ENCODE measurements at places on chromosomes 7 and 10. TPM values are rescaled to one million over a fixed set of nuclear protein-coding genes. Genes with fewer than 3 reads are reported as not detected.
A peak's percentile ranks its signal among the peaks of the same experiment; 100 is the strongest.

DNA sequence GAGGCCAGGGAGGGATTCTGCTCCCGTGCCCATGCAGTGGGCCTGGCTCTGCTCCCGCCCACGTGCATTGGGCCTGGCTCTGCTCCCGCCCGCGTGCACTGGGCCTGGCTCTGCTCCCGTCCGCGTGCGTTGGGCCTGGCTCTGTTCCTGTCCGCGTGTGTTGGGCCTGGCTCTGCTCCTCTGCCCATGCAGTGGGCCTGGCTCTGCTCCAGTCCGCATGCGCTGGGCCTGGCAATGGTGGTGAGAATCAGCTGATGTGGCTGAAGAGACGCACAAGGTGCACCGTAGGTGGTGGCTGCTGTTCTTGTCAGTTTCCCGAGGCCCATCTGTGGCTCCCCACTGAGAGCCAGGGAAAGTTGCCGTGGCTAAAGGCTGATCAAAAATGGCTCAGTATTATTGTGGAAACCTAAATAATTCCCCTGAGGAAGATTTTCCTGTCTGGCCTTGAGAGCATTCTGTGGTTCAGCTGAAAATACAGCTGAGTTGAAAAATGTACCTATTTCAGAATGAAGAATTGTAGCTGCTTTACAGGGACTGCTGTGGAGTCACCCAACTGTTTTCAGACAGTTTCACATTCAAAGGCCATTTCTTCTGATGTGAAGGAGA lies 572.4 kb downstream of the GLRX3 start:
- DNase-seq, result no peak
- H3K27me3 ChIP-seq, result peaks cover 9% of the 10 kb centered on the region
- no peak overlapping the region for H3K27ac ChIP-seq
- no peak overlapping the region for H3K4me3 ChIP-seq
- peaks cover 21% of the 10 kb centered on the region for H3K4me1 ChIP-seq
- no peaks in the 10 kb centered on the region for H3K36me3 ChIP-seq

The HSPA12A gene
- 10.7 TPM for total RNA-seq

DNA sequence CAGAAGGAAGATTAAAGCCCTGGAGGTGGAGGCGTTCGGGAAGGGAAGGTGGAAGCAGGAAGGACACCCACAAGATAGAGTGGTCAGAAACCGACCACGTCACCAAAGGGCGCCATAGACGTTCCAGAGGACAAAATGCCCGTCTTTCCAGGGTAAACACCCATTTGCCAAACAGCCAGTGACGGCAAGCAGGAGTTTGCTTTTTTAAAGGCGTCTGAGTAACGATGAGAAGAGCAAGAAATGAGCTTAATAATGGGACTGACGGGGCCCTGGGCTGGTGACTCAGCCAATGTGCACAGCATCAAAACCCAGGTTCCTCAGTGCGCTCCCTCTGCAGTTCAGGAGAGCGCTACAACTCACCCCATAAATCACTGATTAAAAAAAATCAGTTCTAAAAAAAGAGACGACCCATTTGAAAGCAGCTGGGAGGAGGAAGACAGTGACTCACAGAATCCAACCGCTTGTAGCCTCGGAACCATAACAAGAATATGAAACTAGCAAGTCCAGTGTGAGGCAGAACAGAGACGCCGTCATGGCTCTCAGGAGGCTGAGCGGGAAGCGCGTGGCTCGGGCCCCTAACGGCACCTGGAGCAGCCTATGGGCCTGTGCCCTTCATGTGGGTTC lies 5.9 kb downstream of the DIP2C start:
- H3K27ac ChIP-seq, result no peak overlapping the region
- DNase-seq, result no peak
- H3K27me3 ChIP-seq, result no peaks in the 10 kb centered on the region
- H3K4me3 ChIP-seq, result no peak overlapping the region

DNA sequence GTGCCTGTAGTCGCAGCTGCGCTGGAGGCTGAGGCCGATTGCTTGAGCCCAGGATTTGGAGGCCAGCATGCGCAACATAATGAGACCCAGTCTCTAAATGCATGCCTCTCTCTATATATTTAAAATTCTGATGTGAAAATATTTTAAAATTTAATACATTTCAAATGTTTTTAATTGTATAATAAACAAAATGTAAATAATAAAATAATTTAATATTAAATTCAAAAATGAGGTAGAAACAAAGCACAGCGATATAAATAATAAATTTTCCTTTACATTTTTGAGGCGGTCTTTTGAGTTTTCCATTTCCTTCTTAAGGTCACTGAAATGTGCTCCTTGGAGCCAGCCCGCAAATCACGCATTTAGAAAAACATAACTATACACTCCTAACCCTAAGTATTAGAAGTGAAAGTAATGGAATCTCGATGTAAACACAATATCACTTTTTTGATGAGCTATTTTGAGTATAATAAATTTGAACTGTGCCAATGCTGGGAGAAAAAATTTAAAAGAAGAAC lies 523 bp upstream of the CDK1 start:
- no peak for DNase-seq
- H3K4me3 ChIP-seq, result peak overlapping the region; percentile 100
- peaks cover 43% of the 10 kb centered on the region for H3K4me1 ChIP-seq
- H3K27ac ChIP-seq, result peak overlapping the region; percentile 97

- no peak overlapping the region for H3K27ac ChIP-seq
- DNase-seq, result no peak
- no peak overlapping the region for H3K4me3 ChIP-seq
- peaks cover 5% of the 10 kb centered on the region for H3K4me1 ChIP-seq
Observed at GRCh38 chr7:16891338-16891737, 9.6 kb upstream of the AGR3 start.

DNA sequence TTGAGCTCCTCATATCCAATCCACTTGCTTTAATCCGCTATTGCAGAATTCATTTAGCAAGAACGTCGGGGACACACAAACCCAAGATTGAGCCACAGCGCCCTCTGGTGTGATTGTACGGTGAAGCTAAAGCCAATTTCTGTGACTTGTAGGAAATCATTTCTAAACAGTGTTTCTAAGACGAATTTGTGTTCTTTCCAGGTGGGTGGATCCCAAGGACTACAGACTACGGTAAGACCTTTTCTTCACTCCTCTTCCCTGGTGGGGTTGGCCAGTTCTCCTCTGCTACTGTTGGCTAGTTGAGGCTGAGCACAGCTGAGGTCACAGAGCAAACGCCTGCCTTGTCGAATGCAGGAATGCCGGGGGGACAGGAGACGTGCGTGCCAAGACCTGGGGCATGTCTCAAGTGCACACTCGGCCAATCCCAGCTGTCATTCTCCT lies 5.2 kb downstream of the DMBT1 start:
- no peaks in the 10 kb centered on the region for H3K36me3 ChIP-seq
- H3K27ac ChIP-seq, result no peak overlapping the region
- DNase-seq, result peak; percentile 86
- peaks cover 68% of the 10 kb centered on the region for H3K27me3 ChIP-seq
- H3K4me1 ChIP-seq, result peaks cover 12% of the 10 kb centered on the region

- H3K27me3 ChIP-seq, result peaks cover 12% of the 10 kb centered on the region
- H3K4me1 ChIP-seq, result peaks cover 2% of the 10 kb centered on the region
- no peak overlapping the region for H3K4me3 ChIP-seq
- H3K27ac ChIP-seq, result no peak overlapping the region
Observed at GRCh38 chr7:108204281-108204796, 74.2 kb upstream of the LAMB4 start.

DNA sequence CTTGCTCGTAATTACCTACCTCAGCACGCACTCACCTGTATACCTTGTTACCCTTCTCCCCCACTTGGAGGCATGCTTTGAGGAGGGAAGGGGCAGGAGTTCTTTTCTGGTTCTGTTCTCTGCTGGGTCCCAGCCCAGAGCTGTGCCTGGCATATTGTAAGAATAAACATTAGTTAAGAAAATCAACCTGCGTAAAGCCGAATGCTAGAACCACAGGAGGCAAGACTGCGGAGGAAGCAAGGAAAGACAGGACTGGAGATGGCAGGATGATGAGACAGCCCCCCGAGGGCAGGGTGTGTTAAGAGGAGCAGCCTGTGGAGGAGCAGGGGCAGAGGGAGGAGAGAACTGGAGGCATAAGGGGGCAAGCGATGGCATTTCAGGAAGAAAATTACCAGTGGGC lies 9.5 kb downstream of the C10orf53 start:
- H3K36me3 ChIP-seq, result no peaks in the 10 kb centered on the region
- no peak for DNase-seq
- H3K27ac ChIP-seq, result no peak overlapping the region
- peaks cover 9% of the 10 kb centered on the region for H3K4me1 ChIP-seq
- peaks cover 86% of the 10 kb centered on the region for H3K27me3 ChIP-seq

The HYAL4 gene
- not detected for total RNA-seq

GRCh38 chr7:108911016-108911415 lies 341.3 kb downstream of the DNAJB9 start:
- H3K4me3 ChIP-seq, result no peak overlapping the region
- peaks cover 3% of the 10 kb centered on the region for H3K36me3 ChIP-seq
- no peaks in the 10 kb centered on the region for H3K27me3 ChIP-seq
- no peak for DNase-seq

The WNT16 gene
- 0.49 TPM for total RNA-seq

DNA sequence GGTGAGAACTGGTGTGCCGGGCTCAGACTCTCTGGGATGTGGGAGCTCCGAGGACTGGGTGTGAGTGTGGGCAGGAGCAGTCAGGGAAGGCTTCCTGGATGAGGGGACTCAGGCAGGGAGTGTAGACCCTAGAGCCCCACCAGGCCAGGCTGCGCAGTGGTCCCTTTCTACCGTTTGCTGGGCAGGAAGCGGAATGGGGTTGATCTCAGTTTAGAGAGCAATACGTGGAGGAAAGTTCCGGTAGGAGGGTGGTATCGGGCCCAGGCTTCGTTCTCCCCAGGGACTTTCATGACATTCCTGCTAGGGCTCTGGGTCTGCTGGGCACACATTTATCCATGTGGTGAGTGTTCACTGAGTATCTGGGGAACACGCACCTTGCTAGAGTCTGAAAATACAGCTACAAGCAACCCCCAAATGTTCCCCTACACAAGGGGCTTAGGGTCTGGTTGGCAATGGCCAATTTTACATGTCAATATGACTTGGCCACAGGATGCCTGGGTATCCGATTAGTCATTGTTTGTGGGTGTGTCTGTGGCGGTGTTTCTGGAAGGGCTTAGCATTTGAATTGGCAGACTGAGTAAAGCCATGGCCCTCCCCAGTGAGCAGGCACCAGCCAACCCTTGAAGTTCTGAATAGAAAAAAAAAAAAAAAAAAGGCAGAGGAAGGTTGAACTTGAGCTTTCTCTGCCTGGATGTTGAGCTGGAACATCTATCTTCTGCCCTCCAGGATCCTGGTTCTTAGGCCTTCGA lies 20.8 kb downstream of the GHRHR start:
- no peaks in the 10 kb centered on the region for H3K36me3 ChIP-seq
- H3K4me3 ChIP-seq, result peak overlapping the region; percentile 31
- no peak for DNase-seq
- H3K27me3 ChIP-seq, result peaks cover 71% of the 10 kb centered on the region
- H3K27ac ChIP-seq, result no peak overlapping the region

The ZNF365 gene
- not detected for total RNA-seq

- peaks cover 62% of the 10 kb centered on the region for H3K4me1 ChIP-seq
- DNase-seq, result no peak
- peaks cover 35% of the 10 kb centered on the region for H3K36me3 ChIP-seq
- peak overlapping the region; percentile 81 for H3K27ac ChIP-seq
Observed at GRCh38 chr7:107995184-107996071, 7.5 kb downstream of the LAMB1 start.

DNA sequence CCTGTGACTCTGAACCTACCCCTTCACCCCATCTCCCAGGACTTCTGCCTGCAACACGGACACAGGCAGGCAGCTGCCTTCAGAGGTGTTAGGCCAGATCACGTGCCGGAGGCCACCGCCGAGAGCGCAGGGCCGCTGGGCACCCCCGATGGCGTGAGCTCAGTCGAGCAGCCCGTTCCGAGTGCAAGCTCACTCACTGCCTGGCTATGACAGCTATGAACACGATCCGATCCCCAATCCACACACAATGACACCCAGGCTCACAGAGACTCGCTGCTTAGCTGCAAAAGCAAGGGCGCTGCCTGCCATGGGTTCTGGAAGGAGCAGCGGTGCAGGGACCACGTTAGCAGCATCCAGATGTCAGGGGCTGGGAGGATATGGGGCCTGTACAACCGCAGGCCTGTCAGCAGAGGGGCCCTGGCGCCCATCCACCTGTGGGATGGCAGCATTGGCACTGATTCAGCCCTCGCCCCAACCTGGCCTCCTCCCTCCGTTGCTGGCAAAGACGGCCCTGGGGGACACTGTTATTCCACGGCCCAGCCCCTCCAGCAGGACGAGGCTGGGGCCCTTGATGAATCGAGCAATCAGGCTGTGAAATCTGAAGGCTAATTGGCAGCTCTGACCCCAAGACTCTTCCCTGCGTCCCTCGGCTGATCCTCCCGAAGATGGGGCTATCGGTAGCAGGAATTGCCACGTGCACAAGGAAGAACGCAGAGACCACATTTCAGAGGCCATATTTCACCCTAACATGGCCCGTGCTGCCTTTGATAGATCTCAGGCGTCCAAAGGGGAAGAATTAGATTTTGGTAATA lies 230.1 kb downstream of the ELFN1 start:
- no peak for DNase-seq
- no peak overlapping the region for H3K27ac ChIP-seq
- H3K36me3 ChIP-seq, result peaks cover 2% of the 10 kb centered on the region
- H3K4me1 ChIP-seq, result no peaks in the 10 kb centered on the region
- H3K4me3 ChIP-seq, result no peak overlapping the region

DNA sequence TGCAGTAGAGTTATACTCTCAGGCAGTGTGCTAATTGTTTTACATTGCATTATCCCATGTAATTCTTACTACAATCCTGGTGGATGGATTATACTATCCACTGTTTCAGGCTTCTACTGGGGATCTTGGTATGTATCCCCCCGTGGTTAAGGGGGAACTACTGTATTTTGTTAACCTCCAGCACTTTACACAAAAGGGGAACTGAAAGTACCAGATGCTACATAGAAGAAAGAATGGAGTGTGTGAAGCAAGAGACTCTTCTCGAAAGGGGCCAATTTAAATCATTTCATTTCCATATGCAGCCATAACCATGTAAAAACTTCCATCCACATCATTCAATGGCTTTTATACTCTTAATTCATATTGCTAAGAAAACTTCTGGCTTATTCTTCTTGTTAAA lies 69.4 kb downstream of the C1GALT1 start:
- no peaks in the 10 kb centered on the region for H3K36me3 ChIP-seq
- H3K27ac ChIP-seq, result no peak overlapping the region
- H3K4me3 ChIP-seq, result no peak overlapping the region
- no peaks in the 10 kb centered on the region for H3K27me3 ChIP-seq

GRCh38 chr10:6240254-6240653 lies 37.5 kb downstream of the PFKFB3 start:
- H3K4me3 ChIP-seq, result no peak overlapping the region
- no peak for DNase-seq
- no peaks in the 10 kb centered on the region for H3K27me3 ChIP-seq
- no peaks in the 10 kb centered on the region for H3K4me1 ChIP-seq

DNA sequence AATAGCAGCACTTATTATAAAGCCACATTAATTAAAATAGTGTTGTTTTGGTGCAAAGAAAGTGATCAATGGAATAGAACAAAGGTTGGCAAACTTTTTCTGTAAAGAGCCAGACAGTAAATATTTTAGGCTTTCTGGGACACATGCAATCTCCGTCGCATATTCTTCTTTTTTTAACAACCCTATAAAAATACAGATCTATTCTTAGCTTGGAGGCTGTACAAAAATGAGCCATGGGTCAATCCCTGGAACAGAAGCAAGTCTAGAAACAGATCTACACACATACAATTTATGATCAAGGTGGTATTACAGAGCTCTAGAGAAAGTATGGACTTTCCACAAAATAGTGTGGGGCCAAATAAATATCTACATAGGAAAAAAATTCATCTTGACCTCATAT lies 71.8 kb downstream of the ARHGAP21 start:
- DNase-seq, result no peak
- H3K36me3 ChIP-seq, result peaks cover 30% of the 10 kb centered on the region
- no peak overlapping the region for H3K4me3 ChIP-seq
- H3K27me3 ChIP-seq, result peaks cover 2% of the 10 kb centered on the region
- no peak overlapping the region for H3K27ac ChIP-seq

The ARHGEF35 gene
- total RNA-seq, result 14.9 TPM

GRCh38 chr7:147861058-147861716 lies 729.4 kb upstream of the C7orf33 start:
- H3K4me1 ChIP-seq, result peaks cover 11% of the 10 kb centered on the region
- H3K27me3 ChIP-seq, result peaks cover 7% of the 10 kb centered on the region
- H3K27ac ChIP-seq, result no peak overlapping the region
- H3K4me3 ChIP-seq, result no peak overlapping the region

All from mesothelial cell of epicardium (in vitro differentiated cells).